ENCODE measurements at places on chromosomes 11 and 22.

- no peak for DNase-seq
Measured at GRCh38 chr11:45844822-45845578, 2.3 kb upstream of the CRY2 start.

- peak; percentile 84 for DNase-seq
Measured at GRCh38 chr11:114366331-114367243, 33.7 kb downstream of the C11orf71 start.

DNA sequence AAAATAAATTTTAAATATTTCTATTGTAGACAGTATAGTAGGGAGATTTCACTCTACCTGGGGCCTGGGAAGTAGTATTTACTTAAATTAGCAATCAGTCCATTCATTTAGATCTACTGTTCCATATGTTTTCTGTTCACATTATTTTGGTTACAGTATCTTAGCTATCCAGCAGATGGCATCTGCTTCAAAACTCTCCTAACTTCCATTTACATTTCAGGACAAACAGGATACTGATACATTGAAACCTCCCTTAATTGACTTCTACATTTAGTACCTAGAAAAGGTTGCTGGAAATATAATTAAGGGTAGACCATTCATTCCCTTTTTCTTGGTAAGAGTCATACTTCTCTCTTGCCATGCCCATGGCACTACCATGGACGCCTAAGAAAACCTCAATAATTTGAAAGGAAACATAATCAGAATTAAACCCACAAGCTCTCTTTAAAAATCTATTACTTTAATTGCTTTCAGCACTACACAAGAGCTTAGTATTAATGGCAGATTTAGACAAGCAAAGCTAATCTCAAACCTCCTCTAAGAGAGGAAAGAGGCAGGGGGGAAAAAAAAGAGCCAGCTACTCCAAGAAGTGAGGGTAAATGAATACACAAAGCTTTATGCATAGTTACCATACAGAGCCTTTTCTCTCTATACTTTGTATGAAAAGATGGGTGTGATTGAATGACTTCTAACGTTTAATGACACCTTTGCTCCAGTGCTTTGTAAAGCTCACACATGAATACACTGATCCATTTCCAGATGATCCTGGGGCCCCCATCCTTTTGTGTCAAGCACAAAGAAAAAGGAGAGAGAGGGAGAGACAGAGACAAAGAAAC lies 131.2 kb upstream of the MTMR2 start:
- DNase-seq, result no peak

DNA sequence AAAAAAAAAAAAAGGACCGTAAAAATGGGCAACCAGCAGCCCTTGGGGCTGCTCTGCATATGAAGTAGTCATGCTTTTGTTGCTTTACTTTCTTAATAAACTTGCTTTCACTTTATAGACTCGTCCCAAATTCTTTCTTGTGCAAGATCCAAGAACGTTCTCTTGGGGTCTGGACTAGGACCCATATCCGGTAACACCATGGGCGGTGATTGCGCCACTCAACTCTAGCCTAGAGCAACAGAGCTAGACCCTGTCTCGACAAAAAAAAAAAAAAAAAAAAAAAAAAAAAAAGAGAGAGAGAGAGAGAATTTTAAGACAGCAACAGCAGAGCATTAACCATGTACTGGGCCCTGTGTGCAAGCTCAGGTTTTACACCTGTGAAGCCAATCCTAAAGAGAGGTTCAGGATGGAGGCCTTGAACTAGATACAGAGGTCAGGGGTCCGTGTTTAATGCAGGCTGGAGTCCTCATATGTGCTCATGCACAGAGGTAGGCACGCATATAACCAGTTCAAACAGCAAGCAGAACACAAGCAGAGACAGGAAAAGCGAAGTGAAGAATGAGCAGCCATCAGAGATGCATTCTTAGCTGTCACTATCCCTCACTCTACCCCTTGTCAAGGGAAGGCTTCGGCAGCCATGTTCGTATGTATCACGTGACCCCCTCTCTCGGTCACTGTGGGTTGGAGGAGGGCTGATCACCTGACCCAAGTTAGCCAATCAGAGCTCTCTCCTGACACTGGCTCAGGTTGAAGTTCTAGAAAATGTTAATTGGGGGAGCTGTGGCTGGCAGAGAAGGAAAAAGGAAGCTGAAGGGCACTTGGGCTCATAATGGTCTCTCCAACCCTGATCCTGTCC lies 16.7 kb upstream of the SYT12 start:
- DNase-seq, result no peak

- no peak for DNase-seq
Measured at GRCh38 chr11:10440401-10440800, 14.7 kb upstream of the AMPD3 start.

- DNase-seq, result peak; percentile 36
Measured at GRCh38 chr11:66568124-66568916, at the start of gene CTSF. Gene CTSF, minus strand, starts transcription at chr11:66568606. Its CDS starts 120 bp downstream, at chr11:66568486.

- no peak for DNase-seq
Measured at GRCh38 chr22:23533771-23534191, 46.3 kb downstream of the IGLL1 start.

- no peak for DNase-seq
Measured at GRCh38 chr11:83639995-83640758, 354.0 kb upstream of the CCDC90B start.

DNA sequence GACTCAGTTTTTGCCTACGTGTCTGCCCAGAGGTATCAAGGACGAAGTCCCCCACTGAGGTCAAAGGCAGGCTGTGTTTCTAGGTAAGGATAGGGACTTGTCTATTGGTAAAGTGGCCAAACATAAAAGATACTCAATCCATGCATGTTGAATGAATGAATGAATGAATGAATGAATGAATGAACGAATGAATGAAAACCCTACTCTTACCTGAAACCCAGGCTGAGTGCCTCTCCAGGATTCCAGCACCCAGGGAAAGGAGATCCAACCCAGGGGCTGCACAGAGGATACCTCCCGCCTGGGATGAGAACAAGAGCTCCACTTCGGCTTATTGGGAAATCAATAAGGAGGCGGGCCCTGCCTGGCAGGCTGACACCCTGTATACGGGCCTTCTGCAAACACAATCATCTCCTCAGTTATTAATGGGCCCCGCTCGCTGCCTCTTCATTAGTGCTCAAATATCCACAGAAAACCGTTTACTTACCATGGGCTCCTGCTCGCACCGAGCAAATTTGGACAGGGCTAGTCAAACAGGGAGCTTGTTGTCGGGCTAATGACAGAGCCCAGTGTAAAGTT lies 177.4 kb downstream of the BUD13 start:
- DNase-seq, result no peak

GRCh38 chr11:45818961-45819605 lies 14.1 kb downstream of the SLC35C1 start:
- no peak for DNase-seq

- DNase-seq, result no peak
Measured at GRCh38 chr11:88068848-88069554, 106.2 kb downstream of the RAB38 start.

DNA sequence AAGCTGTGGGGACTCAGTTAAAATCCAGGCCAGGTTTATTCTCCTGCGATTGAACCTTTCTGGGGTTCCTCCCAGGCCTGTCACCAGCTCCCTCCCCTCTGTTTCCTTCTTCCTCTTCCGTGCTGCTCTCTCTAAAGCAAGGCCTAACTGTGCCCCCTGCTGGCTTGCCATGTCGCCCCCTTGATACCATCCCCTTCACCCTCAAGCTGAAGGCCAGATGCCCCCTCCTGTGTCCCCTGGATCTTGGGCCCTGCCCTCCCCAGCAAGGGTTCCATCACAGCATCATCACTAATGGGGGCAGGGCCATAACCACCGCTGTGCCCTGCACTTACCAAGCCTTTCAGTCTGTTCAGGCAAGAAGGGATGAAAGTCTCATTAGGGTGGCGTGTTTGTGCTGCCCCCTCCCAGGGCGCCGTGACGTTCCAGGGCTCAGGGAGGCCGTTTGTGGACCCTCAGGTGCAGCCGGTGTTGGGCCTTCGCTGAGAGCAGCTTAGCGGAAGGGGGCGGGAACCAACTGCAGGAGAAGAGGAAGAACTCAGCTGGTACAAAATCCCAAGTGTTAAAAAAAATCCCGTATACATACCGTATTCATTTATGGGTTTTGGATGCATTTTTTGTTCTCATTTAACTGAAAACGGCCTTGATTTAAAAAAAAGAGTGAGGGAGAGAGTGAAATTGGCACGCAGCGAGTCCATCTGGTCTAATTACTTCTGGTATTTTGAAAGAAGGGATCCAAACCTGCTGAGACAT lies 69.9 kb downstream of the MPPED1 start:
- no peak for DNase-seq

- no peak for DNase-seq
Measured at GRCh38 chr11:69985641-69986439, 92.3 kb upstream of the ANO1 start.

GRCh38 chr11:129785383-129786111 lies 30.1 kb upstream of the TMEM45B start:
- no peak for DNase-seq

- DNase-seq, result no peak
Measured at GRCh38 chr22:49269371-49269770, 558.3 kb downstream of the BRD1 start.

GRCh38 chr11:62546244-62546928 lies at the start of gene AHNAK:
Gene AHNAK, minus strand, starts transcription at chr11:62546806. Its CDS starts 10,708 bp downstream, at chr11:62536098.
- DNase-seq, result no peak

All from HS-5 (cell line).